ENCODE measurements at places on chromosomes 16 and 17.

DNA sequence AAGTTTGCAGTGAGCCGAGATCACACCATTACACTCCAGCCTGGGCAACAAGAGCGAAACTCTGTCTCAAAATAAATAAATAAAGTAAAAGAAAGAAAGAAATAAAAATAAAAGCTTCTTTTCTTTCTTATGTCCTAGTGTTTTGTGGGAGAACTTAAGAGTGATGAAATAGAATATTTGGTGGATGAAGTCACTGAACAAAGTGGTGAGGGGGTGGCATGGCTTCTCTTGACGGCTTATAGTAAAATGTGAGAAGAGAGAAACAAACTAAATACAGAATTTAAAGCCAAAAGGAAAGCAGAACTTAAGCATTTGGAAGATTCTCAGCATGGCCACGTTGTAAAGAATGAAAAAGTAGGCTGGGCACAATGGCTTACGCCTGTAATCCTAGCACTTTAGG is 15.3 kb downstream of the SGF29 start:
- no peak for DNase-seq

GRCh38 chr17:27564463-27564862 is 66.5 kb upstream of the LGALS9 start:
- DNase-seq, result no peak

- DNase-seq, result no peak
These were observed 215.6 kb downstream of the TMEM114 start for GRCh38 chr16:8374586-8375231.

- DNase-seq, result no peak
These were observed 112.9 kb downstream of the GRIN2A start for GRCh38 chr16:10069374-10069773.

GRCh38 chr17:29133121-29133713 is 47.0 kb downstream of the MYO18A start:
- DNase-seq, result peak; percentile 64
